Activated CD4-positive, alpha-beta T cell treated with anti-CD3 and anti-CD28 coated beads for 48 hours (primary cell): ENCODE measurements at places on chromosomes 7 and 10.
A peak's percentile ranks its signal among the peaks of the same experiment; 100 is the strongest.

- DNase-seq = no peak
These were observed 15.4 kb downstream of the OGDHL start for GRCh38 chr10:49746626-49747302.

DNA sequence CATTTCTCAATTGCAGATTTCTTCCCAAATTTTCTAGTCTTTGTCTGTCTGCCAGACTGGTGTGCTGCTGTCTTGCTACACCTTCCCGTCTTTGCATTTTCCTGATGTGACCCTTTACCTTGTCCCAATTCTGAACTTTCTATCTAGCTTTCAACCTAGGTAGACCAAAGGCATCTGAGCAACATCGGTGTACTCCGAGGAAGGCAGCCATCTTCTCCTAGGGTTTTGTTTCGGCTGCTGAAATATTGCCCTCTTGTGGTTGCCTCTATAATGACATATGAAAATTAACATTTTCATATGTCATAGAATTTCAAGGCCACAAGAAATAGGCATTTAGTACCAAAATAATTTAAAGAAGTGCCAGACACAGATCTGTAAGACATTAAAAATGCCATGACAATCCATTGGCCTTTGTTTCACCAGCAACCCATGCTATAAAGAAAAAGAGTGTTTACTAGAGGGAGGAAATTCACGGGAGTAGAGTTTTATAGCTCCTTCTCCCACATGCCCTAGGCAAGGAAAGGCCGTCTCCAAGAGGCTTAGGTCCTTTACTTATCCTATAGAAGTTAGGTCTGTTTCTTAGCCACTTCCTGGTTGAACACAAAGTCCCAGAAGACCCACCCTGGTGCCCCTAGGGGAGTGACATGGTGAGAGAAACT, 23.4 kb downstream of the OR9A2 start:
- peak; percentile 38 for DNase-seq

DNA sequence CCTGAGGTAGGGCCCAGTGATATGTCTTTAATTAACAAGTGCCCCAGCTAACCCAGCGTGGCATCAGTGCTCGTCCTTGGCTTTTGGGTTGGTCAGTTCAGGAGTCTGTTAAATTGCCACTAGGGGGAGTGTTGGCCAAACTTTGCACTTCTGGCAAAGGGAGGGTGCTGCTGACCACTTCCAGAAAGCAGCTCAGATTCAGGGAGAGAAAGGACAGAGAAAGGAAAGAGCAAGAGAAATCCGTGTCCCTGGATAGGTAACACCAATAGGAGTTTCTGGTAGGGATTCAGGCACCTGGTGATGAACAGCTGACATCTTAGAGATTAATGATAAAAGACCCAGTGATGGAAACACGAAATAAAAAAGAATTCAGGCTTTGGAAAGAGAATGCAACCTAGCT, 243.1 kb upstream of the AOAH start:
- DNase-seq = no peak

GRCh38 chr7:52863652-52864051, 171.8 kb upstream of the POM121L12 start:
- DNase-seq = no peak

GRCh38 chr7:50495746-50496145, 45.6 kb upstream of the FIGNL1 start:
- no peak for DNase-seq

- DNase-seq = no peak
These were observed 74.2 kb downstream of the MGMT start for GRCh38 chr10:129541200-129541599.
